GM23248 (cell line): ENCODE measurements at places on chromosomes 12 and 14.

GRCh38 chr12:46455648-46456352 is 83.2 kb upstream of the SLC38A2 start:
- DNase-seq = no peak

GRCh38 chr14:21780429-21781084 is 106.9 kb upstream of the OR4E1 start:
- DNase-seq = no peak

- DNase-seq = peak; percentile 37
Observed at GRCh38 chr12:89345830-89346740, 6.2 kb downstream of the DUSP6 start.

DNA sequence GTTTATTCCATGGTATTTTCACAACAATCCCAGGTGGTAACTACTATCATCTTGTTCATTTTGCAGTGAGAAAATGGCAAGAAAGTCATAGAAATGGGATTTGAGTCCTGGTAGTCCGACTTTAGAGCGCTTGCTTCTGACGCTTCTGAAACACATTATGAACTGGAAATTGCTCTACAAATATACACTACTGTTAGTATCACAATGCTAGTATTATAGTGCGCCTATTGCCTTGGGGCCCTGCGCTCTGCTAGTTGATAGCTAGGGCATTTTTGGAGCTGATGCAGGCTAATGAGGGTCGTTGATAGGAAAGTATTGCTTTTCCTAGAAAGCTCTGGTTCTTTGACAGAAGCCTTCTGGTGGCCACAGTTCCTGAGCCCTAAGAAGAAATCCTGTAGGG is 61.0 kb downstream of the ETV6 start:
- no peak for DNase-seq

DNA sequence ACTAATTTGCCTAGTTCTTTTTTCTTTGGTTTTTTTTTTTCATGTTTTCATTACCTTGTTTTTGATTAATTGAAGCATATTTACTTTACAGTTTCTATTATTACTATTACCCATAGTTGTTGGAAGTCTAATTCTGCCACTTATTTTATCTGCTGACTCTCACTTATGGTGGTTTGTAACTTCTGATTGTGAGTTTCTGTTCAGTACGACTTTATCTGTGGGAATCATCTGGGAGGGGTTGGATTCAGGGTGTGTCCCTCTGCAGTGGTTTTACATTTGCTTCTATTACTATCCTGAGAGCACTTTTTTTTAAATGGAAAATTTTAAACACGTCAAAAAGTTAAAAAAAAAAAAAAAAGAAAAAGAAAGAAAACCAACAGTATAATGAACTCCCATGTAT is 26.4 kb upstream of the SOS2 start:
- no peak for DNase-seq

GRCh38 chr12:38788106-38788505 is 117.3 kb downstream of the CPNE8 start:
- DNase-seq = no peak

DNA sequence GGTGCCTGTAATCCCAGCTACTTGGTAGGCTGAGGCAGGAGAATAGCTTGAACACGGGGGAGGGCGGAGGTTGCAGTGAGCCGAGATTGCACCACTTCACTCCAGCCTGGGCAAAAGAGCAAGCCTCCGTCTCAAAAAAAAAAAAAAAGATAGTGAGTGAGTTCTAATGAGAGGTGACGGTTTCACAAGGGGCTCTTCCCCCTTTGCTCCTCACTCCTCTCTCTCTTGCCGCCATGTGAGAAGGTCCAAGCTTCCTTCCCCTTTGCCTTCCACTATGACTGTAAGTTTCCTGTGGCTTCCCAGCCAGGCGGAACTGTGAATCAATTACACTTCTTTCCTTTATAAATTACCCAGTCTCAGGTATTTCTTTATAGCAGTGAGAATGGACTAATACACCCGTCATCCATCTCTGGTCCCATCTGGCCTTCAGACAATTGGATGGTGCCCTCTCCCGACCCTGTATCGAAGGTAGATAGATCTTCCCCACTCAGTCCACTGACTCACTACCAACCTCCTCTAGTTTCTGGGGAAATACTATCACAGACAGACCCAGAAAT is 27.0 kb upstream of the RCOR1 start:
- no peak for DNase-seq

DNA sequence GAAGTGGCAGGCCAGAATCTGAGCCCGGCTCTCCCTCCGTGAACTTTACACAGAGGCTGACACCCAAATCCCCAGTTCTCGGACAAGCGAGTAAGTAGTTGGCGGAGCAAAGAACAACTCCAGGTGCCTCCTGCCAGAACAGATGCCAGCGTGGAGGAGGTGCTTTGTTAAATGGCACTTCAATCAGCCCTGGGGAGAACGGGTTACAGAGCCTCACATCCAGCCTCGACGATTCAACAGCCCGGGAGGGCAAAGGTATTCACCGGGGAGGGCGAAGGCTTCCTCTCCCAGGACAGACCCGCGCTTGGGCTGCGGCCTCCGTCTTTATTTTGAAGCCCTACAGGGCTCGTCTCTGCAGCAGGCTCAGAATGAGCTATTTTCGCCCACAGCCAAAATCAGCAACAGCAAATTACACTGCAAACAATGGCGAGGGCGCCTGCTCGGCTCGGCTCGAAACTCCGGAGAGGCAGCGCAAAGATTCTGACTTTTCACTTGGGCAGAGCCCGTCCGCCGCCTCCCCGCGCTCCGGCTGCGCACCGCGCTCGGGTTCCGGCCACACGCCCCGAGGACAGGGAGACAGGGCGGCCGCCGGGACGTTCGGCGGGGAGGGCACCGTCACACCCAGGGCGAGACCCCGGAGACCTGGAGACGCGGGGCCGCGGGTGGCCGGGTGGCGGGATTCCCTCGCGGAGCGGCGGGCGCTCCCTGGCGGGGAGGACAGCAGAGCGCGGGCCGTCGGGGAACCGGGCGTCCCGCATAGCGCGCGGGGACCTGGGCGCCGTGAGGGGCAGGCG is 811 bp downstream of the TMCC3 start:
- peak; percentile 64 for DNase-seq

GRCh38 chr12:50690925-50691324 is 73.0 kb upstream of the ATF1 start:
- DNase-seq = peak; percentile 48

- DNase-seq = no peak
Observed at GRCh38 chr14:77108753-77109152, 10.7 kb downstream of the CIPC start.

- DNase-seq = no peak
Observed at GRCh38 chr12:10453156-10453555, at the start of gene KLRC1. TSS of gene KLRC1 (minus strand) at chr12:10453377. CDS start at chr12:10451156, 2,221 bp downstream.

GRCh38 chr12:105057174-105057573 is 27.1 kb downstream of the ALDH1L2 start:
- DNase-seq = peak; percentile 28

GRCh38 chr12:127459687-127460086 is 807.3 kb upstream of the TMEM132C start:
- DNase-seq = no peak

- no peak for DNase-seq
Observed at GRCh38 chr12:113246478-113247122, 25.3 kb downstream of the TPCN1 start.

DNA sequence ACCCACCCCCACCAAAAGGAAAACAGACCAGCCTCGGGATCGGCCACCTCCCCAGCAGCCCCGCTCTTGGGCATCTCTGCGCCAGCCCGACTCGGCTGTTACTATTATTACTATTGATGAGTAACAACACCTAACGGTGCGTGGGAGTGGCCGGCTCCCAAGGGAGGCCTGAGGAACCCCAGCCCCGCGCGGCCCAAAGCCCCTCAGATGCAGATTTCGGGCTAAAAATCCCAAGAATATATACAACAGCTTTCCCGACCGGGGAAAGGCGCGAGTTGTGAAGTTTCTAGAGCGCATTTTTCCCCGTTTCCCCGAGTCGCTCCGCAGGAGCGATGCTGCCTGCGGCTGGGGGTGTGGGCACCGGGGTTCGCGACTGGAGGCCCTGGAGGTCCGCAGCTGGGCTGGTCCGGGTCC is 565 bp downstream of the NT5DC3 start:
- peak; percentile 82 for DNase-seq

GRCh38 chr14:104001003-104001402 is 58.7 kb upstream of the RD3L start:
- DNase-seq = no peak

GRCh38 chr12:46677749-46678148 is 148.0 kb downstream of the SLC38A4 start:
- peak; percentile 34 for DNase-seq

GRCh38 chr12:47141459-47141858 is 61.7 kb upstream of the AMIGO2 start:
- no peak for DNase-seq

- no peak for DNase-seq
Observed at GRCh38 chr12:5230861-5231260, 187.2 kb downstream of the KCNA5 start.

DNA sequence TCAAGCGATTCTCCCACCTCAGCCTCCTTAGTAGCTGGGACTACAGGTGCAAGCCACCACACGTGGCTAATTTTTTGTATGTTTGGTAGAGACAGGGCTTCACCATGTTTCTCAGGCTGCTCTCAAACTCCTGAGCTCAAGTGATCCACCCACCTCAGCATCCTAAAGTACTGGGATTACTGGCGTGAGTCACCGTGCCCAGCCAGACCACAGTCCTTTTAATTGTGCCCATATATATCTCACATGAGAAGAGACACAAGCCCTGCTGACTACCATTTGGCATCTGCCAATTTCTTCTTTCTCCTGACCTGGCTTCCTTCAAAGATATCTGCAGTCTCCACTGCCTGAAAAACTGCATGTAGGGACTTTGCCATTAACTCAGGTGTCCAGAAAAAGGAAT is 142.5 kb downstream of the DPY19L2 start:
- no peak for DNase-seq

DNA sequence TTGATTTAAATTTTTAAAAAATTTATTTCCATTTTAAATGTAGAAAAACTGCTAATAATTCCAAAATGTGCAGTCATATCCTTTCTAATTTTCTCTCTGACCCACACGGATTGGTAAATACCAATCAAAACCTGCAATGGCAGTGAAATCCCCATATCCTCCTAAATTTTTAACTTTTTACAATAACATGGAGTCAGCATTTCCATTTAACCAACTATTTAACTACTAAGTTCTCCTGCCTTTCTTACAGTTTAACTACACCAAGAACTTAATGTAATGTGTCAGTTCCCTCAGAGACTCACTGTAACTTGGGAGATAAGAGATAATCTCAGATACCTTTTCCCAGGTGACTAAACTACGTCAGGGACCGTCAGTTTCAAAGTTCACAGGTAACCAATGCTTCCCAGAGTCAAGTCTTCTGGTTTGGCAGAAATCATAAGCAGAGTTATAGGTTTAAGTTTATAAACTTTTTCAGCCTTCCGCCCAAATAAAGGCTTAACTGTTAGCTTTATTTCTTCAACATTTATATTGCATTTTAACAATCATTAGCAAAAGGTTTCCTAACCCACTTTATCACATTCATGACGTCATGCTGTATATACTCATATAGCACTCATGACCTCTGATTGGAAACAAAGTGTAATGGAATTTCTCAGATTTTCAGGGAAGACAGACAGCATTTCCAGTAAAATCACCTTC is 7.6 kb downstream of the KRAS start:
- DNase-seq = peak; percentile 58

GRCh38 chr12:130878193-130879185 is 6.6 kb downstream of the RAN start:
- no peak for DNase-seq

GRCh38 chr12:92759634-92760268 is 57.0 kb downstream of the PLEKHG7 start:
- peak; percentile 95 for DNase-seq

- no peak for DNase-seq
Observed at GRCh38 chr12:129873111-129873832, 30.6 kb downstream of the TMEM132D start.

DNA sequence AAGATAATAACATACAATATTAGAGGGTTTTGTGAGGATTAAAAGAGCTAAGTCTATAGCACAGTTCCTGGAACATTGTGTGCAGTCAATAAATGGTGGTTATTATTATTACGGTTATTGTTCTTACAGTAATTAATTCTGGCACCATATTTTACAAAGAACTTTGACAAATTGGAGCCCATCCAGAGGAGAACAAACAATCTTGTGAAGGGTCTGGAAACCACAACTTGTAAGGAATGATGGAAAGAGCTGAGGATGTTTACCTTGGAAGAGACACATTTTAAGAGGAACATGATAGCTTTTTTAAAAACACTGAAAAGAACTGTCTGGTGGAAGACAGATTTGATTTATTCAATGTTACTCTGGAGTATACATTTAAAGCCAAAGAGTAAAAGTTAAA is 150.5 kb upstream of the KRR1 start:
- no peak for DNase-seq

DNA sequence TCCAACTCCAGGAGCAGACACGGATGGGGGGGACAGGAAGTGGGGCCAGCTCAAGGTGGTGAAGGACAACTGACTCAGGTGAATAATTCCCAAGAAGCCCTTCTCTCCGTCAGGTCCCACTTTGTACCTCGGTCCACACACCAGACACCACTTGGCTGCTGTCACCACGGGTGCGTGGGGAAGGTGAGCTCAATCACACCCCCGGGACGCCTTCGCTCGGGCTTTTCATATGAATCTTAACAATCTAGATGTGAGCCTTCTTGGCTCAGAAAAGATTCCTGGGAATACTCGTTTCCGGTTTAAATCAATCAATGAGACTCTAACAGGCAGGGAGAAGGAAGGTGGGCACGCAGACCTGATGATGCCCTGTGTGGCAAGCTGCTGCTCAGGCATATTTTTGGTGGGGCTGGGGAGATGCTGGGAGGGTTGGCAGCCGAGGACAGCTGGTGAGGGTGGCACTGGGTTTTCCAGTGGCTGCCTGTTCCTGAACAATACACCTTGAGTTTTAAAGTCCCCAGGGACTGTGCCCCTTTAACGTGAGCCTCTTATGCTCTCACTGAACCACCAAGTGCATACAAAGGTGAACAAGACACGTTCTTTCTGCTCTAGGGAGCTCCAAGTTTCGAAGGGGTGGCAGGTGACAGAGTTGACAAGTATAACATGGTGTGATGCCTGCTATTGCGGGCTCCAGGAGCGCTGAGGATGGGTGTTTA is 5.1 kb downstream of the TESC start:
- no peak for DNase-seq

GRCh38 chr14:34056046-34056445 is 105.2 kb upstream of the EGLN3 start:
- no peak for DNase-seq

DNA sequence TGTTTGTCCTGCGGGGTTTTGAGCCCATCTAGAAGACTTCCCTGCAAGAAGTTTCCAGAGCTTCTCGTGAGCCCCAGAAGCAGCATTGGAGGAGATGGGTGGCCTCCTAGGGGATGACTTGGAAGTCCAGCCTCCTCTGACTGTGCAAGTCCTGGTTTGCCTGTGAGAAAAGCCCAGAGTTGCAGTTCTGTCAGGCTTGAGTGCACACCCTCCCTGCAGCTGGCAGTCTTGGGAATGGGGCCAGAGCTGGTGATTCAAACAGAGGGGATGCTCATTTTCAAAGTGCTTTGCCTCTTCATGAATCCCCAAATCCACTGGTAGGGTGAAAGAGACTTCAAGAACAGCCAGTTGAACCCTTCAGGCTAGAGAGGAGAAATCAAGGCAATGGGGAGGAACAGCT is 3.9 kb upstream of the PPP1R1A start:
- DNase-seq = peak; percentile 53
